ENCODE measurements at places on chromosomes 2 and 18.

DNA sequence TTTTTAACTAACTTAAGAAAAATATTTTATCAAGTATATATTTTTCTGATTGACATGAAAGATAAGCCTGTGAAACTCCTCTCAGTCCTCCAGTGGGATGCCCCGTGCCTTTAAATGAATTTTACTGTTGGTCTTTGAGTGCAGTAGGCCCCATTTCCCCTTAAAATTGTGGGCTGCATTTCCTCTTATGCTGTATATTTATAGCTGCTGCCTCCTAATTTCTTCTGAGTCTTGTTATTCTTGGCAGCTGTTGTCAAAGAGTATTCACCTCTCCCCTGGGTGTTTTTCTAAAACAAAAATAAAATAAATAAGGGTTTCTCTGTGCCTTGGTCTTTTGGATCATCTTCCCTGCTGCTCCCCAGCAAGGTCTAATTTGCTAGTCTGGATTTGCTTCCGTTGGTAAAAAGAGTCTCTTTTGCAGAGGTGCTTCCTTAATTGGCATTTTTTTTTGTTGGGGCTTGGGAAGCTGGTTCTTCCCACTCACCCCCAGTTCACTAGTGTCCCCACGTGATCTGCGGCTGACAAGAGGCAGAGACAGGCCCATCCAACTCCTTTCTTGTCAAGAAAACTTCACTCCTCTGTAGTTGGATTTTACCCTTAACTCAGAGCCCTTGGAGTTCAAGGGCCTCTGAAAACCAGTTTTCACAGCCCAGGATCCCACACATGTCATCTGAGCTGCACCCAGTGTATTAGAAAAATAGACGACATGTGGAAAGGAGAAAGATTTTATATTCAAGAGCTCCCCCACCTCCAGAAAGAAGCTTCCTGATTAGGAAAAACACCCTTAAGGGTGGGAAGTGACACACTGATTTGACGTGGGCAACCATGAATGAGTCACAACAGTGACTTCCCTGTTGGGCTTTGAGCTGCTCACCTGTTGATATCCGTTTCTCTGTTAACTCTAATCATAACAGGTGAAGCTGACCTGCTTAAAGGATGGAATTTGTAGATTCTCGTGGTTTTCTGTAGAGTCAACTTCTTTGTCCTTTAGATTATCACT lies 431.5 kb downstream of the DCDC2C start:
- no peak for DNase-seq

GRCh38 chr2:108908713-108909070 lies 80.3 kb downstream of the EDAR start:
- no peak for DNase-seq

- DNase-seq = no peak
These were observed 296.5 kb downstream of the NOL4 start for GRCh38 chr18:33928231-33928630.

DNA sequence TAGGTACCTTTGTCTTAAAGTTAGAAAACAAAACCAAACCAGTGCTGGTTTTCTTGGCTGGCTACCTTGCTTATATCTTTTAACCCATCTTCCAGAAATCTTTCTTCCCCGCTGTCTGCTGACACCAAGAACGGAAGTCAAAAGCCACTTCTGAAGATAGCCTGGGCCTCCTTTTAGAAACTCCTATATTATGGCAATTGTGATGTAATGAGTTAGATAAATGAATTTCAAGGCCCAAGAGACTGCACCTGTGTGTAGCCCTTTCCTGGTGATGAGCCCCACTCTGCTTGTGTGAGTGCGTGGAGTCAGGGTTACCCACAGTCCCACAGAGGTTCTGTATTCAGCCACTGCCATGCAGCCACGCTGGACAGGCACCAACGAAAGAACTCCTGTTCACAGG lies 60.7 kb downstream of the ARMC9 start:
- DNase-seq = no peak

GRCh38 chr2:158499383-158499782 lies 42.6 kb downstream of the PKP4 start:
- DNase-seq = no peak

GRCh38 chr2:162821176-162821575 lies 17.4 kb downstream of the KCNH7 start:
- DNase-seq = no peak

GRCh38 chr2:233999182-233999581 lies 51.3 kb upstream of the SPP2 start:
- DNase-seq = no peak

- DNase-seq = no peak
These were observed 31.1 kb downstream of the SPATS2L start for GRCh38 chr2:200337621-200338020.

Data from NCI-H1048 (cell line).